Inflammatory macrophage treated with lipopolysaccharide for 4 hours (primary cell): ENCODE measurements at places on chromosomes 16 and 17.

- no peak for DNase-seq
Measured at GRCh38 chr16:35714665-35715064, 2255.3 kb downstream of the TP53TG3F start.

GRCh38 chr17:54608634-54609155, 292.0 kb upstream of the TOM1L1 start:
- no peak for DNase-seq

GRCh38 chr16:55479430-55480140, 587 bp downstream of the MMP2 start:
- no peak for DNase-seq

DNA sequence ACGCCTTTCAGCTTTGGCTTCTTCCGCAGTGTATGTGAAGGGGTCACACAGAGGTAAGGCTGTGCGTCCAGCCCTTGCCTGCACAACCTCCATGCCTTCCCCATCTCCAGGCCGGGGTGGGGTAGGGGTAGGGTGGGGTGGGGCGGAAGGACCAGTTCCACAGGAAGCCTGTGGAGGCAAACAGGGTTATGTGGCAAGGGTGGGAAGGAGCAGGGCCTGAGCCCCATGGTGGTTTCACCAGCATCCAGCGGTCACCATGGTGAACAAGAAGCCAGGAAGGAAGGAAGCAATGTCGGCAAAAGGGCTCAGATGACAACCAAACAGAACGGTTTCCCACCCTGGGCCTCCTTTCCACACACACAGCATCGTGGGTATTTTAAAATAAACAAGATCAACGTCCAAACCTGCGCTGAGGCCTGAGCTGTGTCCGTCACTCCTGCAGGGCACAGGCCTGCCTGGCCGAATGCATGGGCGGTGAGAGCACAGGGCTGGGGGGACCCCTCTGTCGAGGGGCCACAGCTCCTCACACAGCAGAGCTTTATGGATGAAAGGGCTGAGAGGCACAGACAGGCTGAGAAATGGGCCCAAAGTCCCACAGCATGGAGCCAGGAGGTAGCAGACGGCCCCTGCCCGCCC, 80.5 kb downstream of the ZNF778 start:
- no peak for DNase-seq

- no peak for DNase-seq
Measured at GRCh38 chr17:49585422-49586027, 9.9 kb downstream of the NXPH3 start.

GRCh38 chr16:87050142-87050541, 267.1 kb downstream of the C16orf95 start:
- no peak for DNase-seq

DNA sequence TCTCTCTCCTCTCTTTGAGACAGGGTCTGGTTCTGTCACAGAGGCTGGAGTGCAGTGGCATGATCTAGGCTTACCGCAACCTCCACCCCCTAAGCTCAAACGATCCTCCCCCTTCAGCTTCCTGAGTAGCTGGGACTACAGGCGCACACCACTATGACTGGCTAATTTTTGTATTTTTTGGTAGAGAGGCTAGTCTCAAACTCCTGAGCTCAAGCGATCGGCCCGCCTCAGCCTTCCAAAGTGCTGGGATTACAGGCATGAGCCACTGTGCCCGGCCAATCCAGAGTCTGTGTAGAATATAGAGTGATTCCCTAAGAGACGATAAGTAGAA, 65.8 kb upstream of the RPH3AL start:
- no peak for DNase-seq

DNA sequence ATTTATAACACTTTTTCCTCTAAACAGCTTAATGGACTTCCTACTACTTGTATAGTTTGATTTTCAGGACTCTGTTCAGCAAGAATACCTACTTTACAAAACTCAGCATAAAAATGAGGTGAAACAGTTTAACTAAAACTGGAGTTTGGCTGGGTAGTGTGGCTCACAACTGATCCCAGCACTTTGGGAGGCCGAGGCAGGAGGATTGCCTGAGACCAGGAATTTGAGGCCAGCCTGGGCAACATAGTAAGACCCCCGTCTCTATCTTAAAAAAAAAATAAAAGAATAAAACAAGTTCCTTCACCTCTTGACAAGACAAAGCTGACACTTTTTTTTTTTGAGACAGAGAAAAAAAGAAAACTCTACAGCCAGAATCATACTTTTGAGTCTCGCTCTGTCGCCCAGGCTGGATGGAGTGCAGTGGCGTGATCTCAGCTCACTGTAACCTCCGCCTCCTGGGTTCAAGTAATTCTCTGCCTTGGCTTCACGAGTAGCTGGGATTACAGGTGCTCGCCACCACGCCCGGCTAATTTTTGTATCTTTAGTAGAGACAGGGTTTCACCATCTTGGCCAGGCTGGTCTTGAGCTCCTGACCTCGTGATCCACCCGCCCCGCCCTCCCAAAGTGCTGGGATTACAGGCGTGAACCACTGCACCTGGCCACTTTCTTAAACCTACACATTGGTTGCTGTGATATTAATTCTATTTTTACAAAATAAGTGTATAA, 2.6 kb downstream of the PDF start:
- no peak for DNase-seq

GRCh38 chr17:76791053-76791980, 53.4 kb downstream of the MFSD11 start:
- DNase-seq = peak; percentile 37

DNA sequence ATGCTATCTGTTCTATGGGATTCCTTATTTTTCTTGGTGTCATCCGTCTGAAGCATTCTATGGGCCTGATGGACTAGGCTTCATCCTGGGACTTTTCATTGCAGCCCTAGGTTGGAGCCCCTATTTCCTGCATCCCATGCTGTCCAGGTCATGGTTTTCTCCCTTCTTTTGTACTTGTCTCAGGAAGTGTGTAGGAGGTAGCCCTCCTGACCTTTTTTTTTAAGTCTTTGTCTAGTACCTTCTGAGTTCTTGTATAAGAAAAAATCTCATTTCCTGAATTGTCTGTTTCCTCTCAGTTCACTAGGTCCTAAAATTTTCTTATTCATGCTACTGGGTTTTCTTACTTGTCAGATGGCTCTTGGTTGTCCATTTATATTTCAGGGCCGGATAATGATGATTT, 6.0 kb downstream of the NDEL1 start:
- DNase-seq = no peak

DNA sequence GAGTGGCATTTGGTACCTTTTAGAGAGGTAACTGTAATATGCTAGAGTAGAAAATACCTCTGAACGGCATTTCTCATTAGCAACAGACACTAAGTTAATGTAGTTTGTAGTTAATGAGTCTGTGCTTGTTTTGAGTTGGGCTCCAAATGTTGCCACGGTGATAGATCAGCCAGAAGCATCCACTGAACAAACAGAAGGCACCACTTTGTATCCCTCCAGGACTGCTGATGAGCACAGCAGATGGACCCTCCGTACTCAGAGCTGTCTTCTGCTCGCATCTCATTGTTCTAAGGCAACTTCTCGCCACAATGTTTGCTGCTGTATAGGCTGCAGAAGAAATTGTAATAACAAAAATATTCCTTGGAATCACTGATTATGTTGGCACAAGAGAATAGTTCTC, 56.1 kb downstream of the TNRC6C start:
- no peak for DNase-seq

DNA sequence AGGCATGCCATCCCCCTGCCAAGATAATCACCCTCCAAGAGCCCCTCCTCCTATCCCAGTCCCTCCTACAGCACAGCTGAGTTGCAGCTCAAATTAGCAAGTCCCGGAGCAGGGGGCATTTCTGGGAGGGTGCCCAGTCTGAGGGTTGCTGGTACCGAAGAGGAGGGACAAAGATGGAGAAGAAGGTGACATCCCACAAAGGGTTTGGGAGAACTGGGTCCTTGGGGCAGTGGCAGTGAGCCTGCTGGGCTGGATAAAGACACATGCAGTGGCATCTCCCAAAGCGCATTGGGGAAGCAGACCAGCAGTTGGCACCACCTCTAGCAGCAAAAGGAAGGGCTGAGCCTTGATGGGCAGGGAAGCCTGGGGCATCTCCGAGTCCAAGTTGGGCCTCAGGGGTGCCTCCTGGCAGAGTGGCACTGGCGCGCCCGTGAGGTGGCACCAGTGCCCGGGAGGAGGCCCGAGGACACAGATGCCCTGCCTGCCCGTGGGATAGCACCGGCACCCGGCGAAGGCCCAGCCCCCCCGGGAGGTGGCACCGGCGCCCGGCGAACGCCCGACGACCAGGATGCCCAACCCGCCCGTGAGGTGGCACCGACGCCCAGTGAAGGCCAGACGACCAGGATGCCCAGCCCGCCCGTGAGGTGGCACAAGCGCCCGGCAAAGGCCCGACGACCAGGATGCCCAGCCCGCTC, 622 bp downstream of the TOM1L2 start:
- DNase-seq = no peak

DNA sequence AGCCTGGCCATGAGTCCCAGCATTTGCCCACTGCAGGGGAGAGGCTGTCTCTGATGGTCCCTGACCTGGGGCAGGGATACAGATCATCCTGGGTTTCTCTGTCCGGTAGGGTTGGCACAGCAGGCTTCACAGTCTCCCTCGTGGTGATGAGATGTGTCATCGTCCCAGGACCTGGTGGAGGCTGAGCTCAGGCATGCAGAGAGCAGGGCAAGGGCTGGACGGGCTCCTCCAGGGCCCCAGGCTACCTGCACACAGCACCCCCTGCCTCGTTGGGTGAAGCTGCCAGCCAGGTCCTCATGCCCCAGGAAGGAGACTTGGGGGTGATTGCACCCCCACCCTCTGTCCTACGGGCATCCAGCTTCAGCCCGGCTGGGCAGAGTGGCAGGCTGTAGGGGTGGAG, 155.8 kb upstream of the GSE1 start:
- DNase-seq = no peak

DNA sequence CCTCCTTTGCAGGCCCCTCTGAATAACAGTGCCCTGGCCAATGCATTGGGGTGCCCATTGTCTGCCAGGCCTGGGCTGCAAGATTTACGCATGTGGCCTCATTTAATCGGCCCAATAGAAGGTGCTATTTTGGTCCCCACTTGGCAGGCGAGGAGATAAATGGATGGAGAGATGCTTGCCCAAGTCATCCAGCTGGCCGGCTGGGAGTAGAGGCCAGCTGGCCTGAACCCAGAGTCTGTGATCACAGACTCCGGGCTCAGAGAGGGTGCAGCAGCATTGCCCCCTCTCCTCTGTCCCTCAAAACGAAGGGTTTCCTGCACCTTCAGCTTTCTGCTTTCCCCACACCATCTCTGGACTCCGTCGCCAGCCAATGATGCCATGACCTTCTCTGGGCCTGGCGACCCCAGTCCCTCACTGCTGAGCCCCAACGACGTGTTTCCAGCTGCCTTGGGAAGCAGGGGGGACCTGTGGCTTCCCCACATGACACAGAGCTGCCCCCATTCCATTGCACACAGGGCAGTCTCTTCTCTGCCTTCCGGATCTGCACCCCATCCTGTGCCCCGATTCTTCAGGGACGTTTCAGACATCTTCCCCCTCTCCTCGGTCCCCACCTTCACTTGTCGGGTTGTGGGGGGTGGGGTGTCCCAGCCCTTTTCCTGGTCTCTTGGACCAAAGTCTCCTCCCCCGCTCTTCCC, 3.5 kb upstream of the ADGRG1 start:
- DNase-seq = no peak

- DNase-seq = peak; percentile 84
Measured at GRCh38 chr16:27179500-27180072, 23.7 kb upstream of the KDM8 start.

GRCh38 chr16:766820-767640, 6.5 kb downstream of the MSLN start:
- no peak for DNase-seq

GRCh38 chr17:48113201-48113676, 5.7 kb downstream of the SNX11 start:
- peak; percentile 87 for DNase-seq

DNA sequence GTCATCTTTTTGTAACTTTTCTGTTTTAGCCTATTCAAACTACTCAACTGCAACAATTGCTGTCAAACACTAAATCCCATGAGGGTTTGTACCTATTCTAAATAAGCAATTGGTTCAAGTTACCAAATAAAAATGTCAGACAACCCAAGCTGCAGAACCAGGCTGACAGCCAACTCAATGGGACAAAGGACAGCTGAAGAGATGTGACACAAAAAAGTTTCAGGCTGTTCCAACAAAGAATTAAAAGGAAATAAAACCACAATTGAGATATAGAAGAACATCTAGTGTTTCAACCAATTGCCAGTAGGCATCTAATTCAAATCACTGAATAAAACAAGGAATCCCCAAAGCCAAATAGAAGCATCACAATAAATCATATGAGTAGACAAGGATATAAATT, 49.3 kb downstream of the GRB7 start:
- DNase-seq = no peak

GRCh38 chr16:29821643-29822115, 1.4 kb downstream of the MVP start:
- DNase-seq = no peak

DNA sequence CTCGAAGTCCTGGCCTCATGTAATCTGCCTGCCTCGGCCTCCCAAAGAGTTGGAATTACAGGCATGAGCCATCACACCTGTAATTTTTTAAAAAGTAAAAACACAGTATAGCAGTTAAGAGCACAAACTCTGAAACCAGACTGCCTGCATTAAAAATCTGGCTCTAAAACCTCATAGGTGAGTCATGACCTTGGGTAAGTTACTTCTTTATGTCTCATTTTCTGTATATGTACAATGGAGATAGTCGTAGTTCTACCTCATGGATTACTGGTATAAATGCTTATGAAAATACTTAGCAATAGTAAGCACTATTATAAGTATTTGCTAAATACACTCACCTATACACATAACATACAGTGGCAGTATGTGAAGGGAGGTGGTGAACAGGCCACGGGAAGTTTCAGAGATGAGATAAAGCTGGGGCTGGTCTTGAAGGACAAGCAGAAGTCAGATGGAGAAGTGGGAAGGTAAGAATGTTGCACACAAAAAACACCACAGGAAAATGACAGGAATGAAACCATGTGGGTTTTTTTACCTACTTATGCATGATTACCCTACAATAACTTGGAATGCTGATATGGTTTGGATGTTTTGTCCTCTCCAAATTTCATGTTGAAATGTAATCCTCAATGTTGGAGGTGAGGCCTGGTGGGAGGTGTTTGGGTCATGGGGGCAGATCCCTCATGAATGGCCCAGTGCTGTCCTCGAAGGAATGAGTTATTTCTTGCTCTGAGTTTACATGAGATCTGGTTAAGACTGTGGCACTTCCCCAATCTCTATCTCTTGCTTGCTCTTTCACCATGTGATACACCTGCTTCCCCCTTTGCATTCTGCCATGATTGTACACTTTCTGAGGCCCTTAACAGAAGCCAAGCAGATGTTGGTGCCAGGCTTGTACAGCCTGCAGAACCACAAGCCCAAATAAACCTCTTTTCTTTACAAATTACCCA, 33.9 kb downstream of the ZNF652 start:
- peak; percentile 39 for DNase-seq

DNA sequence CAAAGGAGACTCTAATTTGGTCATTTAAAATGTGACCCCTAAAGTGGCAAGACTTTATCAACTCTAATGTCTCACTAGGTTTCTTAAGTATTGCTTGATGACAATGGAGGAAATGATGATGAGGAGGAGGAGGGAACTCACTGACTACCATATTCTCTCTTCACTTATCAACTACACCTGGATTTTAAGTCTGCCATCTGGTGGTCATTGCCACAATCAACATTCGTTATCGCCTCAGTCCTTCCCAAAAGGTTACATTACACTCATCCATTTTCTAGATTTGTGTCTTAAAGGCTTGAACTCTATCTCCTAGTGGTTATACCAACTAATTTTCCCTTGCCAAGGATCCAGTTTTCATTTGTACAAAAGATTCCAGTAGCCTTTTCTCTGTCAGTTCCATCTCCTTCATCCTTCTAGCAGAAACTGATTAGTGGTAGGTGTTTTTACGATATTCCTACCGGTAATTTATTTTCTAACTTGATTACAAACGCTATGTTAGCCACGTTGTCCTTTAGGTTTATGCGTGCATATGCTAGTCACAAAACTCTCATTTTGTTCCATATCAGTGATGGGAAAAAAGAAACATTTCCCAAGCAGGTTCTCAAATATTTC, 114.6 kb upstream of the NOG start:
- DNase-seq = peak; percentile 21
